ENCODE measurements at places on chromosomes 3 and 15. TPM values are rescaled to one million over a fixed set of nuclear protein-coding genes. Genes with fewer than 3 reads are reported as not detected.

DNA sequence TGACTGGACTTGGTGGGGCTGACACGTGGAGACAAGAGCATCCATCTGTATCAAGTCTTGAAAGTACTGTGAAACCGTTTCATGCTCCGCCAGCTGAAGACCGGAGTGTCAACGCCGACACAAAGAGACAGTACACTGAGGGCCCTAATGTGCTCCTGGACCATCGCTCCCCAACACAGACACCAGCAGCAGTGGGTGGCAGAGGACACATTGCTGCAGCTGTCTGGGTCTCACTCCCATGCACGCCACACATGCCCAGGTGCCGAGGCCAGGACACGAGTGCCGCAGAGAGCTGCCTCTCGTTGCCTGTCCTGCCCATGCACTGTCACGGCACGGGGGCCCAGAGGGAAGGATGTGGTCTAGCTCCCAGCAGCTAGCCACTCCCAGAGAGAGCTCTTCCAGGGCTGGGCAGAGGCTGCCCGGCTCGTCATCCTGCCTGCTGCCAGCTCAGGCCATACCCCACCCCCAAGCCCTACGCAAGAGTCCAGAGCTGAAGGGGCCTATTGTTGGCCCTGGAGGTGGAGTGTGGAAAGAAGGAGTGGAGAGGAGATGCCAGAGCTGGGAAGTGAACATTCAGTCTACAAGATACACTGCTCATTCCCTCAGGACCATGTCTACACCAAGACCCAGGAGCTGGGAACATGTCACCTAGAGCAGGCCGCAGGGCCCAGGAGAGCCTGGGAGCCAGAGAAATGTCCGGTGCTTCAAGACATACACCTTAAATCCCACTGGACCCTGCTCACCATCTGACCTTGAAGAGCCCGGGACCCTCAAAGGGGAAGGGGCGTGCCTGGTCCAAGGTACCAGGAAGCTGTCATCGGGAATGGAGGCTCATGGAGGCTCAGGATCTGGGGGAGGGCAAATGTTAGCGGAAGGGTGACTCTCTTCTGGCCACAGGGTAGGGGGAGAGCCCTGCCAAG is 7.7 kb downstream of the TNK2 start:
- H3K27ac ChIP-seq: peak overlapping the region; percentile 95
- DNase-seq: peak; percentile 82
- peak overlapping the region; percentile 34 for H3K4me3 ChIP-seq
- H3K36me3 ChIP-seq: no peaks in the 10 kb centered on the region
- no peaks in the 10 kb centered on the region for H3K27me3 ChIP-seq

CLDN18 gene
- not detected for total RNA-seq

ATP10A gene
- total RNA-seq: 16.6 TPM

DNA sequence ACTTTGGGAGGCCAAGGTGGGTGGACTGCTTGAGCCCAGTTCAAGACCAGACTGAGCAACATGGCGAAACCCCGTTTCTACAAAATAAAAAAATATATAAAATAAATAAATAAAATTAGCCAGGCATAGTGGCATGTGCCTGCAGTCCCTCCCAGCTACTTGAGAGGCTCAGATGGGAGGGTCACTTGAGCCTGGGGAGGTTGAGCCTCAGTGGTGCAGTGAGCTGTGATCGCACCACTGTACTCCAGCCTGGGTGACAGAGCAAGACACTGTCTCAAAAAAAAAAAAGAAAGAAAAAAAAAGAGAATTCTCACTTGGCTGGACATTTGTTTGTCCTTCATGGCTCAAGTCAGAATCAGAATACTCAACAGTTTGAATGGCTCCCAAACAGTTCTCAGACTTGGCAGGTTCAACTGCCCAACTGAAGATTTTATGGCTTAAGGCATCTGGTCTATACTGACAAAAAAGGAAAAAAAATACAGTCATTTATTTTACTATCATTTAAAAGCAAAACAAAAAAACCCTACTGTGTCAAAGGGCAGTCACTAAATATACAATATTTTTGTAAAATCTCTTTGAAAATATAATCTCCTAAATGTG is 106.6 kb downstream of the FBXL22 start:
- no peaks in the 10 kb centered on the region for H3K27me3 ChIP-seq
- H3K36me3 ChIP-seq: peaks cover 5% of the 10 kb centered on the region
- no peak overlapping the region for H3K27ac ChIP-seq
- no peak overlapping the region for H3K4me3 ChIP-seq

TGM4 gene
- total RNA-seq: not detected

- peaks cover 76% of the 10 kb centered on the region for H3K4me1 ChIP-seq
- H3K27ac ChIP-seq: peak overlapping the region; percentile 92
- peaks cover 6% of the 10 kb centered on the region for H3K36me3 ChIP-seq
- H3K27me3 ChIP-seq: no peaks in the 10 kb centered on the region
Measured at GRCh38 chr15:38666865-38667510, 102.4 kb upstream of the RASGRP1 start.

- no peaks in the 10 kb centered on the region for H3K4me1 ChIP-seq
- no peaks in the 10 kb centered on the region for H3K27me3 ChIP-seq
- H3K4me3 ChIP-seq: no peak overlapping the region
Measured at GRCh38 chr3:174821477-174821876, 37.7 kb upstream of the NAALADL2 start.

ZNF662 gene
- 0.42 TPM for total RNA-seq

FSIP1 gene
- 0.31 TPM for total RNA-seq

GRCh38 chr15:72269739-72270138 is 2.6 kb downstream of the PARP6 start:
- no peak overlapping the region for H3K4me3 ChIP-seq
- no peak overlapping the region for H3K27ac ChIP-seq
- DNase-seq: no peak
- peaks cover 17% of the 10 kb centered on the region for H3K36me3 ChIP-seq

PLIN1 gene
- 0.33 TPM for total RNA-seq

SCG5 gene
- total RNA-seq: 0.74 TPM

GRCh38 chr15:56619887-56620286 is 113.4 kb downstream of the ZNF280D start:
- DNase-seq: no peak
- no peak overlapping the region for H3K4me3 ChIP-seq
- H3K36me3 ChIP-seq: no peaks in the 10 kb centered on the region
- no peaks in the 10 kb centered on the region for H3K4me1 ChIP-seq

- H3K4me1 ChIP-seq: no peaks in the 10 kb centered on the region
- no peak for DNase-seq
Measured at GRCh38 chr15:61084944-61085367, 144.1 kb downstream of the RORA start.

STXBP5L gene
- total RNA-seq: not detected

ADGRG7 gene
- total RNA-seq: not detected

Data from natural killer cell treated with Interleukin-12 subunit alpha and Interleukin-12 subunit beta and Interleukin-15 and Interleukin-18, amount 100 ng/mL, for 72 hours (primary cell).